Osteocyte (in vitro differentiated cells): ENCODE measurements at places on chromosomes 5 and 9. TPM values are rescaled to one million over a fixed set of nuclear protein-coding genes. Genes with fewer than 3 reads are reported as not detected.

GRCh38 chr9:136527721-136528710 is 17.8 kb downstream of the NOTCH1 start:
- no peak for DNase-seq

- DNase-seq = no peak
Observed at GRCh38 chr5:41181691-41182564, 31.4 kb downstream of the C6 start.

DNA sequence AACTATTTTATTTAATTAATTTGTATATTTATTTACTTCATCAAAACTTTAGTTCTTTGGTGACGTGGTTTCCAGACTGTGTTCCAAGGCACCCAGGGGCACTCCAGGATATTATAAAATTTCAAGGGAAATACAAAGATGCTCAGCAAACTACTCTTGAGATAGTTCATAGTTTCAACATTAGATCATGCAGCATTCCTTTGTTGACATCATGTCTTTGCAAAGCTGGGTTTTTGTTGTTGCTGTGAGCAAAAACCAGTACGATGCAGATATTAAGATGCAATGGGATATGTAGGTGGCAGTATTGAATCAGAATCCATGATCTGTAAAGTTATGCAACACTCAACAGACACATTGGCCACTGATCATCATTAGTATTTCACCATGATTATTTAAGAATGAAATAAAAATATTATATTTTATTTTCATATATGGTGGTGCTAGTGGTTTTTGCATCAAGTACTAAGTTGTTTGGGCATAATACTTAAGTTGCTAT is 219.7 kb downstream of the ADCY2 start:
- no peak for DNase-seq

Gene ZBTB34
- 13.9 and 14.0 TPM in 2 replicates for total RNA-seq

Gene NCS1
- 37.7 and 43.9 TPM in 2 replicates for total RNA-seq
